ENCODE measurements at places on chromosomes 16 and 17.

DNA sequence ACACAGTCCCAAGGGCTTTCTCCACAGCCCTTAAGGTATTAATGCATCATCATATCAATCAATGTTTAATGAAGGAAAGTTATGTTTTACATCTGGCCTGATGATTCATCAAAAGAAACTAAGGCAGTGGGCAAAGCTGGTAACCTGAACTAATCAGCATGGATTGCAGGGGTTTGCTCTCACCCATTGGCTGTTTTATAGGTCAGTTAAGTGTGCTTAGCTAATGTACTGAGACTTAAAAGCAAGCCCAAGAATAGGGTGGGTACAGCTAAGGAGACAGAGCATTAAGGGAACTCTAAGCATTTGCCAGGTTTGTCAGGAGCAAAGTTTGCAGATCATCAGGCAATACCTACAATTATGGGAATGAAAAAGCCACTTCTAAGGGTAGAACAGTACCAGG is 1247.6 kb downstream of the CDH8 start:
- no peak for DNase-seq

- no peak for DNase-seq
Observed at GRCh38 chr17:61426482-61427304, 25.5 kb upstream of the TBX4 start.

- no peak for DNase-seq
Observed at GRCh38 chr17:64172510-64172909, 42.6 kb upstream of the ERN1 start.

- no peak for DNase-seq
Observed at GRCh38 chr17:79534111-79534510, 76.7 kb downstream of the RBFOX3 start.

DNA sequence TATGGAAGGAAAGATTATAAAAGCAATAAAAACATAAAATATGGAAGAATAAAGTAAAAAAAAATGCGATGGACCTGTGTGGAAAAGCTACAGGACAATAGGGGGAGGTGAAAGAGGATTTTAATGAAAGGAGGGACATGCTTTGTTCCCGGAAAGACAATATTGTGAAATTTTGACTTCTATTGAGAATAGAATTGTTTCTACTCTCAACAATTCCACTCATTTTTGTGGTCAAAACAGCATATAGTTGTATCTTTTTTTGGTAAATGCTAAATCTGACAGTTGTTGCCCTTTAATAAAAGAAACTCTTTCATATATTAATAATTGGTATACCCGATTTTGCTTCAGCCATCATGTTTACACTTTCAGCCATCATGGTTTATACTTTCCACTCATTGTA is 22.9 kb upstream of the APPBP2 start:
- DNase-seq = no peak

- DNase-seq = no peak
Observed at GRCh38 chr17:15462976-15463772, 4.2 kb downstream of the CDRT4 start.

GRCh38 chr16:66335704-66336329 is 30.7 kb upstream of the CDH5 start:
- DNase-seq = no peak

DNA sequence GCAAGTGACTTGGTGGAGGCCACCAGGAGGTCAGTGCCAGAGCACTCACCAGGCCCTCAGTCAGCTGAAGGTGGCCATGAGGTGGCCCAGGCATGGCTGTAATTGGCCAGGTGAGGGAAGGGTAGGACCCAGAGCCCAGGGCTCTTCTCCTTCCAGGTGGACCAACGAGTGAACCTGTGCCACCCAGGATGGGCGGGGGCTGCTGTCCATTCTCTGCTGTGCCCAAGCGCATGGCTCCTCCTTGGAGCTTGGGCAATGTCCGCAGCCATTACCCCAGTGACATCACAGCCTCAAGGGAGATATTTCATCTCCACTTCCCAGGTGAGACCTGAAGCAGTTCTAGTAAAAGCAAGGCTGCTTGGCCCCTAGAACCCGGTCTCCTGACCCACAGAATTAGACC is 303.0 kb upstream of the FOXF1 start:
- DNase-seq = no peak

DNA sequence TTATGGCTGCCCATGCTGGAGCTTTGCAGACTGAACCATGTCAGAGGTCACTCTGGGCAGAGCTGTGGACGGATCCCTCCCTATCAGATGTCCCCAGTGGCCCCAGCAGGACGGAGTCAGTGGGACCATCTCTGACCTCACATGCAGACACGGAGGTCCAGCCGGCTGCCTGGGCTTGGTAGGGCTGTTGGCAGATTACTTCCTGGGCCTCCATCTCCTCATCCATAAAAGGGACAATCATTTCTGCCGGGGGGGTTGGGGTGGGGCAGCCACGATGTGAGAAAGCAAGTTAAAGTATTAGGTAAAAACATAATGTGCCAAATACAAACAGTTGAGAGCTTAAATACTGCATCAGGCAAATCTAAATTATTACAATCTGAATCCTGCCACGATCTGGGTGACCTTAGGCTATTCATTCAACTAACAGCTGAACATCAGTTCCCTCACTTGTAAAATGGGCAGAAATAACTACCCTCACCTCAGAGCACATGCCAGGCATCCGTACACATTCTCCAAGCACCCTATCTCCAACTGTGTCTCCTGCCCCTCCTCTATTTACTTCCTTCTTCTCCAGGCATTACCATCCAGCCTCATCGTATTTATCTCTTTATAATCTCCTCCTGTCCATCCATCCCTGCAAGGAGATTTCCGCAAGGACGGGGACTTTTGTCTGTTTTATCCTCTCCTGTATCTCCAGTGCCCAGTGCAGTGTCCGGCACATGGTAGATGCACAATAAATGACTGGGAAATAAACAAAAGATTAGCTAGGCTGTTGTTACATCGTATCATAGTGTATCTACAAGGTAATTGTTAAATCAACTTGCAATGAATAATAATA is 192.3 kb upstream of the FOXF1 start:
- DNase-seq = no peak

DNA sequence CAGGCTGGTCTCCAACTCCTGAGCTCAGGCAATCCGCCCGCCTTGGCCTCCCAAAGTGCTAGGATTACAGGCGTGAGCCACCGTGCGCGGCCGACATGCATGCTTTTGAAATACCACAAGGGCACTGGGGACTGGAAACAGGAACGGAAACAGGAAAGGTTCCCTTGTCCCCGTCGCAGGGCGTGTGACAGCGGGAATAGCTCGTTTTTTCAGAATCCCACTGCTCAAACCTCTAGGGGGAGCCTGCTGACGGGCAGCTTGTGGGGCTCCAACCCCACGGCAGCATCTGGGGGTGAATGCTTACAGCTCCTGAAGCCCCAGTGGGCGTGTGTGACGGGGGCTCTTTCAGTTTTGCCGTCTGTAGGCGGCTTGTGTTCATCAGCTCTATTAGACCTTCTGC is 18.8 kb upstream of the ASGR2 start:
- peak; percentile 44 for DNase-seq

DNA sequence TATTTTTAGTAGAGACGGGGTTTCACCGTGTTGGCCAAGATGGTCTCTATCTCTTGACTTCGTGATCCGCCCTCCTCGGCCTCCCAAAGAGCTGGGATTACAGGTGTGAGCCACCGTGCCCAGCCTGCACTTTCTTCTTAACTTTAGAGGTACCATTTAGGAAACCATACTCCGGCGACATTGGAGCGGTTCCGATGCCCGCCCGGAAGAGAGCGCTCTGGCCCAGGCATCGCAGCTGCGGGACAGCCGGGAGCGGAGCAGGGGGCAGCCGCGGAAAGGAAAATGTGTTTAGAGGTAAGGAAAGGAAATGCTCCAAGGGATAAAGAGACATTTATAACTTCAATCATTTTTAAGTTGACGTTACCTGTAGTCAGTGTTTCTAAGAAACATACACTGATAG is 6.0 kb upstream of the HS3ST3B1 start:
- no peak for DNase-seq

DNA sequence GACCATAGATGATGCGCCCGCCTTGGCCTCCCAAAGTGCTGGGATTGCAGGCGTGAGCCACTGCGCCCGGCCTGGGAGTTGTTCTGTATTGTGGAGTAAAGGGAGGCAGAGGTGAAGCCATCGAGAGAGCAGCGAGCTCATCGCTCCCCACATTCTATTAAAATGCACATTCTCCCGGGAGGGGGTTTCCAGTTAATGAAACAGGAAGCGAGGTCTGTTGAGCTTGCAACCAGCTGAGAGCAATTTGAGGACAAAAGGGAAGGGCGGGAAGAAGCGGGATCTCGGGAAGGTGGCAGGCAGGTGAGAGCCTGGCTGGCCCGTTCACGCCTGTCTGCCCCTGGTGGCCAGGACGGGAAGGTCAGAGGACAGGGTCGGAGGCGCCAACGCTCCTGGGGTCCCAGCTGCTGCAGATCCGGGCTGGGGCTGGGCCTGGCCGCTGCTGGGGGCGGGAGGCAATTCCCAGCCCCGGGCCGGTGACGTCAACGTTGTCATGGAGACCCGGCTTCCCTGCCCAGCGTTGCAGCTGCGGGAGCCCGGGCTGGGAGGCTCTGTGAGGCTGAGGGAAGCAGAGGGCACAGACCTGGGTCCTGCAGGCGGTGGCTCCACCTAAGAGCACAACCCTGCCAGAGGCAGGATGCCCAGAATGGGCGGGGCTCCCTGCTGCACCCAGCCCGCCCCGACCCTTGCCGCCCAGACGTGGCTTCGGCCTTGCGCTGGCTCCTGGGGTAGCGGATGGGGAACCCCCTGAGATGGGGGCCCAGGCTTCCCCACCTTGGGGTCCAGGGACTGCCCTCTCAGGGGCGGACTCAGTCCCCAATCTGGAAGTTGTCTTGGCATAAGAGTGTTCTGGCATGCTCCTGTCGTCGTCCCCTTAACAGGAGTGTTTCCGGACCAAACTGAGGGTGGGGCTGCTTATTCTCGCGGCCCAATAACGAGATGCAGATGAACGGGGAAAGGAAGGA is 48.7 kb upstream of the PLCG2 start:
- peak; percentile 38 for DNase-seq

GRCh38 chr16:2155091-2155950 is at the start of gene TRAF7:
TSS of gene TRAF7 (plus strand) at chr16:2155782. CDS start at chr16:2163921, 8,139 bp downstream.
- DNase-seq = peak; percentile 98

DNA sequence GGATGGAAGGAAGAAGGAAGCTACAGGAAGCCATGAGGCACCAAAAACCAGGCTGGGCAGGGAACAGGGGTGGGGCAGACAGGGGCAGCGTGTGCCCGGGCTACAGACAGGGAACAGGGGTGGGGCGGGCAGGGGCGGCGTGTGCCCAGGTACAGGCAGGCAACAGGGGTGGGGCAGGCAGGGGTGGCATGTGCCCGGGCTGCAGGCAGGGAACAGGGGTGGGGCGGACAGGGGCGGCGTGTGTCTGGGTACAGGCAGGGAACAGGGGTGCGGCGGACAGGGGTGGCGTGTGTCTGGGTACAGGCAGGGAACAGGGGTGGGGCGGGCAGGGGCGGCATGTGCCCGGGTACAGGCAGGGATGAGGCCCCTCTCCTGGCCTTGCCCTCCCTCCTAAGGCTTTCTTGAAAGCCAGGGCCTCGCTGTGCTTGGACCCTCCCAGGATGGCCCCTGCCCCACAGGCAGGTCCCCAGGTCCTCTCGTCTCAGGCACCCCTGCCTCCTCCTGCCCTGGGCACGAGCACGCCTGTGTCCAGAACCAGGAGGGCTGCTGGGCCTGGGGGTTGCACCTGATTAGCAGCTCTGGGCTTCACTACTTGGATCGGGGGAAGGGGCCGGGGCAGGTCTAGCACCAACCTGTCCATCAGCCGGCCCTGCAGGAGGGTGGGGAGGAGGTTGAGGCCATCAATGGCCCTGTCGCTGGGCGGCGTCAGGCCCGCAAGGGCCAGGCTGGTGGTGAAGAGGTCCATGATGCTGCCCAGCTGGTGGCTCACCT is 14.5 kb upstream of the APRT start:
- no peak for DNase-seq

- DNase-seq = no peak
Observed at GRCh38 chr16:9123871-9124270, 32.4 kb downstream of the HAPSTR1 start.

DNA sequence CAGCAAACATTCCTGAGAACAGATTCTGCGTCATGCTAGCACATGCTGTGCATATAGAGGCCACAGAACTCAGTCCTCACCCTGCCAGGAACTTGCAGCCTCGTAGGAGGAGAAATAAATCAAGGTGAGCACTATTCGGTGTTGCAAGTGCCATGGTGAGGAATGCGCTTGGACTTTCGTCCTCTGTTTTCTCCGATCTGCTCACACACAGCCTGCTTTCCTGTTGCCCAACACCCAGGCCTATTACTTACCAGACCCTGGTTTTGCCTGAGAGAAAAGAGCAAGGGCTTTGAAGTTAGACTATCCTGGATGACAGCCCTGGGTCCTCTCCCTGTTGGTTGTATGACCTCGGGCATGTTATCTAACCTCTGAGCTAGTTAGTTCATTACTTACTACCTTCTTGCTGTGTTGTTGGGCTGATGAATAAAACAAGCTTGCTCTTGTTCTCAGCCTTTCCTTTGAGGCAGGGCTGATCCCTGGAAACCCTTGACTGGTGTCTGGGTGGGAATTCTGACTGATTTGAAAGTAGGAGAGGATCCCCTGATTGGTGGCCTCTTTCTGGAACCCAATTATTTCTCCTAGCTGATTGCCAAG is 2.9 kb downstream of the ACSF2 start:
- DNase-seq = no peak

GRCh38 chr17:29250666-29251065 is 4.0 kb downstream of the CRYBA1 start:
- no peak for DNase-seq

GRCh38 chr17:901191-901950 is 78.2 kb downstream of the NXN start:
- DNase-seq = no peak

DNA sequence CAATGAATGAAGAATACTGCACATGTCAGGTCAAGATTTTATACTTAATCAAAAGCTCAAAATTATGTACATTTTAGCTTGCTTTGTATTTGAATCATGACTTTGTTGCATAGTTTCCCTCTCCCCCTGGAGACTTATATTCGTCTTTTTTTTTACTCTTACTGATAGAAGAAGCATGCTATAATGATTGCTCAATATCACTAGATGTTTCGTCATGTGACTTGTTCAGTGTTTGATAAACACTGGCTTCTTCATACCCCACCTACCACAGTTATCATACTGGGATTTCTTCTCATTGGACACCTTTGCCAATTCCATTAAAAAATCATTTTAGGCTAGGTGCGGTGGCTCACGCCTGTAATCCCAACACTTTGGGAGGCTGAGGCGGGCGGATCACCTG is 148.7 kb downstream of the FTO start:
- DNase-seq = no peak

GRCh38 chr17:81419319-81419885 is 24.1 kb downstream of the BAHCC1 start:
- no peak for DNase-seq

DNA sequence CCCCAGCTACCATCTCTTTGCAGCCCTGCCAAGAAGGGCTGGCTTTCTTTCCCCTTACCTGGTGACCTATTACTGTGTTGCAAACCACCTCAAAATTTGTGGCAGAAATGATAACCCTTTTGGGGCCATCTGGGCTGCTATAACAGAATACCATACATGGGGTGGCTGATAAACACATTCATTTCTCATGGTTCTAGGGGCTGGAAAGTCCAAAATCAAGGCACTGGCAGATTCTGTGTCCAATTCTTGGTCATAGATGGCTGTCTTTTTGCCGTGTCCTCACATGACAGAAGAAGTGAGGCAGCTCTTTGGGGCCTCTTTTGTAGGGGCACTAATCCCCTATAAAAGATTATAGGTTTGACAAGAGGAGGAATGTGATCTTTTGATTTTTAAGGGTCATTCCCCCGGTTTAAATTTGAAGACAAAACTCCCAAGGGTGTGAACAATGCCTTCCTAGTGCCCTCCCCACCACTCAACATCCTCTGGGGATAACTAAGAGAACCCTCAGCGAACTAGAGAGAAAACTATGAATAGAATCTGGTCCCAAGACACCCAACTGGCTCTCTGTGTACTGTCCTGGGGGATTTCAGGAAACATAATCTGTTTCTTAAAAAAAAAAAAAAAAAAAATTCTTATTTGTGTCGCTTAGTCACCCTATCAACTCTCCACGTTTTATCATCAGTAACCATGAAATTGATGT is 1.7 kb upstream of the METTL22 start:
- no peak for DNase-seq
